ENCODE measurements at places on chromosomes 6 and 20.

- DNase-seq: no peak
Observed at GRCh38 chr6:78436335-78436734, 431.0 kb upstream of the IRAK1BP1 start.

- peak; percentile 50 for DNase-seq
Observed at GRCh38 chr20:24991897-24992486, 559 bp downstream of the APMAP start.

DNA sequence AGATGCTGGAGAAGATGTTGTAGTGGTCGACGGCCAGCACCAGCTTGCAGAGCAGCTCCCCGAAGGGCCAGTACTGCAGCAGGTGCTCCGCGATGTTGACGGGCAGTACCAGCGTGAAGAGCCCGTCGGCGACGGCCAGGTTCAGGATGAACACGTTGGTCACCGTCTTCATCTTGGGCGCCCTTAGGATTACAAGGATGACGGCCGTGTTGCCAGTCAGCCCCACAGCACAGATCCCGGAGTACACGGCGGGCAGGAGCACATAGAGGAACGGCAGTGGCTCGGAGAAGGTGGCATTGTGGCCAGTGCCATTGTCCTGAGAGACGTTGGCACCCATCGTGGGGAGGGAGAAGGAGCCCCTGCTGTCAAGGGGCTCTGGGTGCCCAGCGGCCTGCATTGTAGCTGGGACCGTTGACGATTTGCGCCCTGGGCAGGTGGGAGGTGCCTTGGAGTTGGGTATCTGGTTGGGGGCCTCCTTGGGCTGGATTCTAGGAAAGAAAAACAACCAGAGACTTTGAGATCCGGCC is 867 bp downstream of the NPBWR2 start:
- DNase-seq: no peak

GRCh38 chr6:41497994-41498393 is 48.2 kb upstream of the FOXP4 start:
- no peak for DNase-seq

DNA sequence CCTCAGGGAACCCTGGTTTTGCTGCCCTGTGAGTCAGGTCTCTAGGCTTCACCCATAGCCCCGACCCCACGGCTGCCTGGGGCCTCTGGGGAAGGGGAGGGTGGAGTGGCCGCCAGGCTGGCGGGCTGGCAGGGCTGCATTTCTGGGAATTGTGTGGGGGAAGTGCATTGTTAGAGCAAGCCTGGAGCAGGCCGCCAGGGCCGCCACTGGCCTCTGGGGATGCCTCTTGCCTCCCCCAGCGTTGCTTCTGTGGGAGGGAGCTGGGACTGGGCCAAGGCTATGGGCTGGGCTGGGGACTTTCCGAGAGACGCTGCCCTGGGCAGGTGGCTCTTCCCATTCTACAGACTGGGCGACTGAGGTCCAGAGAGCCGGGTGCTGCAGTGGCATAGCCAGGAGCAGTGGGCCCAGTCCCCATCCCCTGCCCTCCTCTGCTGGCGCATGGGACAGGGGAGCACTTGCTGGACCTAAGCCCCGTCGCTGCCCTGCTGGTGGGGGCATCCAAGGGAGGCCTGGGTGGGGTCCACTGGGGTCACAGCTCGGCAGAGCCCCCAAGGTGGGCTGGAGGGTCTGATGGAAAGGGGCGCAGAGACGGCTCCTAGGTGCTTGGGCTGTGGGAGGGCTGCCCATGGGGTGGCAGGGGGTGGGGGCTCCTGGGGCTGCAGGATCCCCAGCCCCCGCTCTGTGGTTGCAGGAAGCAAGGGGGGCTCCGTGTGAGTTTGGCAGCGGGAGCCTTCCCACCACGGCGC is 6.6 kb upstream of the SOX18 start:
- DNase-seq: no peak

DNA sequence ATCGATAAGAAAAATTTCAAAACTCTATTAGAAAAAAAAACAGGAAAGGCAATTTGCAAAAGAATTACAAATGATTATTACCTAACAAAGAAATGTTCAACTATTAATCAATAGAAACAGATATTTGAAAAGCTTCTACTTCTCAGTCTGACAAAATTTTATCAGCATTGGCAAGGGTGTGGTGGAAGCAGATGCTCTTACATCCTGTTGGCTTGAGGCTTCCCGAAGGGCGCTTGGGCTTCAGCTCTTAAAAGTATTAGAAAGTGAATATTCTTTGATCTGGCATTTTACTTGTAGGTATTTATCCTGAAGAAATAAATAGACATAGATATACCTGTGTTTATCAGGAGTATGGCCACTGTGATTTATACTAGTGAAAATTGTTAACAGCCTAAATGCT is 38.7 kb downstream of the SLC35D3 start:
- DNase-seq: no peak

DNA sequence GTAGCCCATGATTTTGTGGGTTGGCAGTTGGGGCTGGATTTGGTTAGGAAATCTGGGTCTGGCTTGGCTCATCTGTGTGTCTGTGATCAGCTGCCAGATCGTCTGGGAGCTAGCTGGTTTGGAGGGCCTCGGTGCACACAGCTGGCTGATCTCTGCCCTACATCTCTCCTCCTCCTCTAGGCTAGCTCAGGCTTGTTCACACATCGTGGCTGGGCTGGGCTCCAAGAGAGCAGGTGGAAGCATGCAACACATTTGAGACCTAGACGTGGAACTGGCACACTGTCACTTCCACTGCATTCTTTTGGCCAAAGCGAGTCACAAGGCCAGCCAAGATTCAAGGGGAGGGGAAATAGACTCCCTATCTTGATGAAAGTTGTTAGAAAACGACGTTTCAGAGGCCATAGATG is 15.9 kb downstream of the NDUFAF5 start:
- peak; percentile 52 for DNase-seq

GRCh38 chr6:50820869-50821264 is 2.2 kb downstream of the TFAP2B start:
- DNase-seq: no peak

DNA sequence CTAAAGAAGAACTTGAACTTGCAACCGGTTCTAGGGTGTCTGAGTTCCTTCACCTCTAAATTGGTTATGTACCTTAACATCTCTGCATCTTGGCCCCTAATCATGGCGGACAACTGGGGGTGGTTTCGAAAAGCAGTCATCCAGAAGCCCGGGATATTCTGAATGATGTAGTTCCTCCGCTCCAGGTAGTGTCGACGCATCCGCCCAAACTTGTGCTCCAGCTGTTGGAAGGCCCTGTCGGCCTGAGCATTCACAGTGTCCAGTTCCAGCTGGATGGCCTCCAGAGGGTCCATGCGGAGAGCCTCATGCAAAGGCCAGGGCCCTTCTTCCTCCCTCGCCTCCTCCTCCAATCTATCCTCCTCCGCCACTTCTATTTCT is 887 bp downstream of the TSPYL1 start:
- peak; percentile 52 for DNase-seq

GRCh38 chr6:282867-283416 is 9.3 kb upstream of the DUSP22 start:
- no peak for DNase-seq

DNA sequence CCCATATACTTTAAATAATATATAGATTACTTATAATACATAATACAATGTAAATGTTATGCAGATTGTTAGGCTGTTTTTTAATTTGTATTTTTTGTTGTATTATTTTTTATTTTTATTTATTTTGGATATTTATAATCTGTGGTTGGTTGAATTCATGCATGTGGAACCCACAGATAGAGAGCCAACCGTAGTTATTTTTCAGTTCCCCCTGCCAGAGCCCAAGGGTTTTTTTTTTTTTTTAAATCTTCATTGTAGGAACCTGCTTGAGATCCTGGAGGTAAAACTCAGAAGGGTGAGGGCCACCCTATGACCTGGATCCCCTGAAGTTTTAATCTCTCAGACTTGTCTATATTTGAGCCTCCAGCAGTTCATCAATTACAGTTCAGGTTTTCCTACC is 133.2 kb downstream of the B3GAT2 start:
- DNase-seq: no peak

DNA sequence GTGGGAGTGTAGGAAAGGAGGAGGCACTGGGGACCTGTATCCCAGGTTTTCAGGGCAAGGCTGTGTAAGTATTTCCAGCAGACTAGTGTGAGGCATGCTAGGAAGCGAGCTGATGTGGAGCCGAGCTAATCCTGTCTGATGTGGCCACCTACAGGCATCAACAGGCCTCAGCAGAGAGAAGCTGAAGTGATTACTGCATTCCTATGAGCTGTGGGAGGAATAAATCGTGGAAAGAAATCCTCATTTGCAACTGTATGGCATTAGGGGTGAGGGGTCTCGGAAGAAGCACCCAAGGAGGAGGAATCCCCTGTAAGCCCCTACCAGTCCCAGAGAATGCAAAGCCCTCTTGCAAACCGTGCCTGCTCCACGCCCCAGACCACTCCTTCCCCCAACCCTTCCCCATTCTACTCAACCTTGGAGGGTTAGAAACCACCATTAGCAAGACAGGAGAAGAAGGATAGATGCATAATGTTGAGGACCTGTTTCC is 41.6 kb downstream of the C6orf15 start:
- DNase-seq: no peak

GRCh38 chr6:50724381-50725124 is 11.2 kb downstream of the TFAP2D start:
- no peak for DNase-seq

DNA sequence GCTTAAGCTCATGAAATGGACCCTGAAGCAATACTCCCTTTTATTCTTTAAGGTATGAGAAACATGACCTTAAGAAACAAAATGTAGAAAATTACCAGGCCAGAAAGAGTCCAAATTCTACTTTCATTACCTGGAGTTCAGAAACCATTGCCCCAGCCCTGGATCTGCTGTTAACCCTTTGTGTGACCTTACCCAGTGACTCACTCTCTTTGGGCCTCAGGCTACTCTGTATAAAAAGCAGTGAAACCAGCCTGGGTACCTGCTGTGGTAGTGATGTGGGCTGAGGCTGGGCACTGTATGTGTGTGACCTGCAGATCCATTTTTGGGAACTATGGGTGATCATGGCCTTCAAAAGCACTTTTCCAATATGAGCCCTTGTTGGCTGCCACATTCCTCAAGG is 47.2 kb downstream of the SLC9A8 start:
- no peak for DNase-seq

- peak; percentile 88 for DNase-seq
Observed at GRCh38 chr20:10674684-10675449, 1.1 kb upstream of the JAG1 start.

DNA sequence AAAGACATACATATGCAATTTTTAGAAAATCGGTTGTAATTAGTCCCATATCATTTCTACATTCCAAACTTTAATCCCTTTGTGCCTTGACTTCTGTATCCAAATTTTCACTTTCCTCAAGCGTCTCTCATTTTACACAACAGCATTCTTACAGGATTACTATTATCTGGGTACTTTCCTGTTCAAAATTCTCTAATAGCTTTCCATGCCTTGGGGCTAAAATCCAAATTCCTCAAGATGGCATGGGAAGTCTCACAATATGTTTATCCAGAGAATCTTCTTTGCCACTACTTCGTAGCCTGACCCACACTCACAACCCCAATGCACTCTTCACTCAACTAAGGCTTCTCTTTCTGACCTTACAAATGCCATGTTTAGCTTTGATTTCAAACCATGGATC is 125.0 kb downstream of the TBX18 start:
- DNase-seq: no peak

All from colonic mucosa (tissue), 4 donors.